ENCODE measurements at places on chromosomes 1 and 21.

GRCh38 chr1:68010543-68010942, 39.9 kb downstream of the DIRAS3 start:
- DNase-seq: no peak

DNA sequence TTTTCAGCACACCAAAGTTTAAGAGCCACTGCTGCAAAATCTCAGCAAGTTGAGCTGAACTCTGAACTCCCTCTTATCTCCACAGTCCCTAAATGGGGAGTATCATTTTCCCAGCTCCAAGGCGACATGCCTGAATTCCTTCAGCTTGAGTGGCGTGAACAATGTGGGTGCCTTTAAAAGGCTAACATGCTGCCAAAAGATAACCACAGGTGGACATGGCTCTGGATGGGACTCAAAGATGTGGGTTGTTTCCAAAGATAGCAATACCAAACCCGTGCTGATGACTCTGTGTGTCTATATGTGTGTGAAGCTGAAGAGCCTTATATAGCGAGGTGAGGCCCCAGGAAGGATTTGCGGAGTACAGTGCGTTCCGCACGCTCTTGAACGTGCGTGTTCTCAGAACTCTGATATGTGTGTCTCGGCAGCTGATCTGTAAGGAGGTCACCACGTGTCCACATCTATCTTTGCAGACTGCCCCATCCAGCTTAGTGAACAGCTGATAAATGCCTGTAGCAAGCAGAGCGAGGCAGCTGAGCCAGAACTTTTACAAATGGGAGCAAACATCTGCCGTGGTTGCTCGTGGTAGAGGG, 189.2 kb downstream of the DYRK1A start:
- no peak for DNase-seq

- no peak for DNase-seq
Observed at GRCh38 chr1:209397910-209398309, 185.6 kb upstream of the CAMK1G start.

- DNase-seq: no peak
Observed at GRCh38 chr21:16402752-16403151, 673.0 kb downstream of the USP25 start.

DNA sequence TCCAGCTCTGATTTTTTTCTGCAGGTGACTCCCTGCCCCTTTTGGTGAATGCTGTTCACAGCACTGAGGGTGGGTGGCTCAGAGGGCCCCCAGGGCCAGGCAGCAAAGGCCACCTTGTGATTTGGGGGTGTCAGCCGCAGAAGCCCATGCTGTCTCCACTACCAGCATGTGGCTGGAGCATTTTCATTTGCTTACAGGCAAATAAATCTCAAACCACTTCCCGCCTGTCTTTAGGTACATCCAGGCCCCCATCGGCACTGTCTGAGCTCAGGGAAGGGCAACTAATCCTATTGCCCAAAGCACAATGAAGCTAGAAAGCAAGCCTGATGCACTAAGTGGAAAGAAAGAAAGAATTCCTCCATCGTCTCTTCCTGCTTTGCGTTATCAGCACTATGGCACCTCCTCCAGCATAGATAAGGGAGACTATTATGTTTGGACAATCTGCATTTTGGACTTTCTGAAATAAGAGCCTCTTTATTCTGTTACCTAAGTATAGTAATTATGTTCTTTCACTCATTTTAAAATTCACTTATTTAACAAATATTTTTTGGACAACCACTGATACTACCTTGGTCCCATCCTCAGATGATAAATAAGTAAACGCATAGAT, 100.5 kb upstream of the TLR5 start:
- no peak for DNase-seq

- DNase-seq: no peak
Observed at GRCh38 chr1:167121375-167122120, 27.7 kb downstream of the STYXL2 start.

DNA sequence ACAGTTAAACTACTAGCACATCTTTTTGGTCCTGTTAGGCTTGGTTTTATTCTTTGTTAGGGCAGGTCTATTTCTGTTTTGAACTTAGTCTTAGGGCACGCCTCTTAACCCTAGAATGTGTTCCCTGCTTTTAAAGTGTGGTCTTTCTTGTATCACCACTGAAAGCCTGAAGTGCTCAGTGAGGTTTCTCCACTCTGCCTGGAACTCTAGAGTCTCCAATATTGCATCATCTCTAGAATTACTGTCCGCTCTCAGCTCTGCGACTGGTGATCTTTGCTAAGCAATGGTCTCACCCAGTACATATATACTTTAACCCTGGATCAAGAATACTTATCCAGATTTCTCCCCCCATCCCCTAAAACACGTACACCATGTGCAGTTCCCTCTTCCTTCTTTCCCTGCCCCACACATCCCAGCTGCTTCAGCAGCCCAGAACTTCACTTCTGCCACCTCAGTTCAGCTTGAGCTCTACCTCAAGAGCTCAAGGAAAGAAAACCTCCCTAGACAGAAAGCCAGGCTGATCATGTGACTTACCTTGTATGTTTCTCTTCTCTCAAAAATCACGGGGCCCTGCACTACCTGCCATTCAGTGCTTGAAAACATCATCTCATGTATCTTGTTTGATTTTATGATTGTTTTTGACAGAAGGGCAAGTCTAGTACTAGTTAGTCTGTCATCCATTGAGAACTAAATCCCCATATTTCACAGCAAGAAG, 59.9 kb downstream of the TENT5C start:
- no peak for DNase-seq

DNA sequence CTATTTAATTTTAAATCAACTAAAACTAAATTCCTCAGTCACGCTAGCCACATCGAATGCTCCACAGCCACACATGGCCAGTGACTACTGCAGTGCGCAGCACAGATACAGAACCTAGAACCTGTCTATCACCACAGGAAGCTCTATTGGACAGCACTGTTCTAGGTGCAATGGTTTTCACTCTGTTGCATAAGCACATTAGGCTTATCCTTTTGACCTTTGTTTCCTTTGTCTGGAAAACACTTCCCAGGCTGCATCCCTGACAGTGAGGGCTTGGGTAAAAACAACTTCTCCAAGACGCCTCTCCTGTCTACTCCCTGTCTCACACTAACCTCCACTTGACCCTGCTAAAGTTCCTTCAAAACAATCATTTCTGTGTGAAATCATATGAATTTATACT, 33.6 kb upstream of the RAP1GAP start:
- DNase-seq: no peak

- no peak for DNase-seq
Observed at GRCh38 chr1:83970114-83970513, 28.8 kb downstream of the TTLL7 start.

- DNase-seq: peak; percentile 7
Observed at GRCh38 chr1:32470991-32471694, 6.3 kb downstream of the ZBTB8B start.

- DNase-seq: no peak
Observed at GRCh38 chr1:29563571-29563970, 327.2 kb downstream of the PTPRU start.

- no peak for DNase-seq
Observed at GRCh38 chr1:90723590-90724108, 6.5 kb upstream of the BARHL2 start.

DNA sequence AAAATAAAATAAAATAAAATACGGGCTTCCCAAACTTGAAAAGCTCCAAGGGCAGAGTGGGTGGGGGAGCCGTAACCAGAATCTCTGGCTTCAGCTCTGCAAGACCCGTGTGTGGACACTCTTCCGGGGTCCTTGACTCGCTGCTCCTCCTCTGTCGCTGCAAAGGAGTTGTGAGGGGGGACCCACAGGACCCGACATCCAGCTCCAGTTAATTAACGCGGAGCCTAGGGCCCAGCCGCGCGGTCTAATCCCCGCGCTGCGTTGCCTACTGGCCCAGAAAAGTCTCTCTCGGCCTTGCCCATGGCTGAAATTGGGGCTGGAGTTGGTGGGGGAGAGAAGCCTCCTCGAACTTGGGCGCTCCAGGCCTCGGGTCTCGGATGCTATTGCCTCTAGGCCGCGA, 1.8 kb downstream of the LMX1A start:
- no peak for DNase-seq

DNA sequence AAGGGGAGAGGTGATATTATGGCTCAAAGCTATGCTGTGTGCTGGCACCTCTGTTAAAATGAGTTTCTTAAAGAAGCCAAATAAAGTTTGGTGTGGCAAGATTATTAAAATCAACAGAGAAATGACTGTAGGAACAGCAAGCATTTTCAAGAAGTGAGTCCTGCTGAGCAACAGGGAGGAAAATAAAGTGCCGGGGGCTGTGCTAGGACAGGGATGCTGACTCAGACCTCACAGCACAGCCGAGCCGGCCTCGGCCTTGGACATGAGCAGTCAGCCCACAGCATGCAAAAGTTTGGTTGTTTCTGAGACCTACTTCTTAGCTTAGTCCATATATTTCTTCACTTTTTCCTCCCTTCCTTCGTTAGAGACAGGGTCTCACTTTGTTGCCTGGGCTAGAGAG, 19.2 kb downstream of the CNIH3 start:
- no peak for DNase-seq

- peak; percentile 68 for DNase-seq
Observed at GRCh38 chr1:22018583-22019559, 17.4 kb downstream of the CELA3A start.

DNA sequence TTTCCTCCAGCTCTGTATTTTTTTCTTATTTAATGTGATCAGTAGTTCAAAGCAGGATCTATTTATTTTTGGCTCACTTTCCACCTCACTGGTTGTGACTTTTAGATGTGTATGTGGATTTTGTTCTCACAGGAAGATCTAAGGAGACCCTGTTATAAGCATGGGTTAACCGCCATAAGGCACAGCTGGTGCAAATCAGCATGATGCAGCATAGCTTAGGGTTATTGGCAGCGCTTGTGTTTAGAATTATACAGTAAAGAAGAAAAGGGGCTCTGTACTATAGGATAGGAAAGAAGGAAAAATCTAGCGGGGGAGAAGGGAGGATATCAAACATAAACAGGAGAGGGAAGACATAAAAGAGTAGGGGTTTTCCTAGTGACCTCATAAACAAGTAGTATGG, 26.9 kb upstream of the RGL1 start:
- no peak for DNase-seq

DNA sequence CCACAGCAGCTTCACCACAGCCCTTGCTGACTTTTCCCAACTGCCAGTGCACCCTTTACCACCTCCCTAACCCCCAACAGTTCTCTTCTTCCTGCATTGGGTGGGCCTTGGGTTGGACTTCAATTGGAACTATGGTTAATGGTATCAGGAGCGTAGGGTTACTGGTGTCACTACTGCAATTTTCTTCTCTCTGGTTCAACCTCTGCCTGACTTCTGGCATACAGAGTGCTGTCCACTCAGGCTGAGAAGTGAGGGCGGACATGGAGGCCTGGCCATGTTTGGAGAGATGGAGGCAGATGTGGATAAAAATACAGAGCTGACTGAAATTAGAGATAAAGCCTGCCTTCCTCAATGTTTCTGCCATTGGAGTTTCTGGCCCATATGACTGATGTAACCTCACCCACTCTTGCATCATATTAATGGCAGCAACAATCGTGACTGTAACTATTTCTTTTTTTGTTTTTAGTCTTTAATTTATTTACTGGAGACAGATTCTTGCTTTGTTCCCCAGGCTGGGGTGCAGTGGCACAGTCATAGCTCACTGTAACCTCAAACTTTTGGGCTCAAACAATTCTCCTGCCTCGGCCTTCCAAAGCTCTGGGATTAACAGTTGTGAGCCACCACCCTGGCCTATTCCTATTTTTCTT, 87.8 kb downstream of the NAV1 start:
- no peak for DNase-seq

GRCh38 chr1:41378999-41379737, 17.9 kb downstream of the FOXO6 start:
- no peak for DNase-seq

- no peak for DNase-seq
Observed at GRCh38 chr1:86507935-86508582, 38.8 kb upstream of the CLCA4 start.
